Fibroblast of the aortic adventitia (primary cell): ENCODE measurements at places on chromosomes 6 and 20.

GRCh38 chr20:14991023-14991422 lies 653.6 kb upstream of the FLRT3 start:
- DNase-seq, result no peak

DNA sequence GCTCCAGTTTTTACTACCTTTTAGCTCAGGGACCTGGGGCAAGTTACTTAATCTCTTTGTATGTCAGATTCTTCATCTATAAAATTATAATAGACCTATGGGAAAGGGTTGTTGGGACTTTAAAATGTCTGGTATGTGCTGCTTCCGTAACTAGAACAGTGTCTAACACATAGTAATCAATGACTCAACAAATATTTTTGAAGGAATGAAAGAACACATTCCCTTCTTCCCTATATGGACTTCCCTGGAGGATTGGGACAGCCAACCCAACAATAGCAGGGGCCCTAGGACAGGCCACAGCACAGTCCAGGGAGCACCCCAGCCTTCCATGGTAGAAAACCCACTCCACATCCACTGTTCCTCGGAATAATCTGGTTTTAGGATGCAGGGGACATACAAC lies 50.7 kb upstream of the TPD52L1 start:
- DNase-seq, result peak; percentile 88

DNA sequence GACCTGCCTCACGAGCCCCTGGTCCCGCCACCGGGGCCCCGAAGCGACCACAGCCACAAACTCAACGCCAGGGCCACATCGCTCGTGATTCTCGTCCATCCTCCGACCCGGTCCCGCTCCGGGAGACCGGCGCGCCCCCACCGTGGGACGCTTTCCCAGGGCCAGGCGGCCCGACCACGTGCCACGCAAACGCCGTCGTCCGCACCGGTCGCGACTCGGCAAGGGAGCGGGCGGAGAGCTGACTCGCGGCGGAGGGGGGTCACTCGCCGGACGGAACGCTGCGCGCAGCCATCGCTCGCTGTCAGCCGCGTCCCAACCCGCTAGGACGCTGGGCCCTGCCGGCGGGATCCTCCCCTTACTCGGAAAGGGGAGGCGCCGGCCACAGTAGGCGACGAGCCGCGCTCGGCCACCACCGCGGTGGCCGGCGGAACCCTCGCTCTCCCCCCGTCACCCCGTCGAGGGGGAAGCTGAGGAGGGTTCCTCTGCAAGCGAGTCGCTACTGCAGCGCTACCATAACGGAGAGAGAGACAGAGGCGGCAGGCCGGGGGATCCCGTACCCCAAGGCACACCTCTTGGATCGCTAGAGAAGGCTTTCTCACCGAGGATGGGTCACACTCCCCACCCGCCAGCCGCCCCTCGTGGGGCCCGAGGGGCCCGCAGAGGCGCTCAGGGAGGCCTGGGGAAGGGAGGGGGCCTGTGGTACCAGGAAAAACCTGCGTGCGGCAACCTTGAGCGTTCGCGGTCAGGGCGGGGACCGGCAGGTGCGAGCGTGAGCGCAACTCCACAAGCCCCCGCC lies 511.8 kb upstream of the ZNF337 start:
- no peak for DNase-seq

DNA sequence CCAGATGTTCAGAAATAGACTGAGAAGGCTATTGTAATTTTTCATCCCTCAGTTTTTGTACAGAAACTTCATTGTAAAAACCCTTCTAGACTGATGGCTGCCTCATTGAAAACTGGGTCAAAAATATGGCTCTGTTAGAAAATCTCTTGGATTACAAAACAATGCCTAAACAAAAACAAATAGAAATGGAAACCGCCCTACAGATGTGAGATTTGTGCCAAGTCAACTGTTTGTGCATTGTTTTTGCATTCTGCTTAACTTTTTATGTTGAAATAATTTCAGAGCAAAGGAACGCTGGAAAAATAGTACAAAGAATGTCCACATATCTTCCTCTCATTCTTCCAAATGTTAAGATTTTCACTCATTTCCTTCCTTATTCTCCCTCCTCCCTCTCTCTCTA lies 425.1 kb downstream of the FOXA2 start:
- no peak for DNase-seq
